ENCODE measurements at places on chromosomes 7 and 10. TPM values are rescaled to one million over a fixed set of nuclear protein-coding genes. Genes with fewer than 3 reads are reported as not detected.

PKD2L1 gene
- not detected for total RNA-seq

SSBP1 gene
- total RNA-seq = 126 TPM

DNA sequence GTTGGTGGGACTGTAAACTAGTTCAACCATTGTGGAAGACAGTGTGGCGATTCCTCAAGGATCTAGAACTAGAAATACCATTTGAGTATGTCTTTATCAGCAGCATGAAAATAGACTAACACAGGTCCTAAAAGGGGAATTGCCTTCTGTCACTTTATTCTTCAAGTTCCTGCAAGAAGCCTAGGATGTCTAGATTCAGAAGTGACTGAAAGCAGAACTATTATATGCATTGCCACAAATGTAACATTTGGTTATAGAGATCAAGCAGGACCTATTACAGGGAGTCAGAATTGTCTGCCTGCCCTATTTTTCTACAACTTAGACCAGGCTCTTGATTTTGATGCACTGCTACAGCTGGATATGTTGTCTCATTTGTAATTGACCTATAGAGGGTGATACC, 364.7 kb downstream of the SORCS1 start:
- DNase-seq = no peak

GIMAP6 gene
- total RNA-seq = 20.3 TPM

THAP5 gene
- 15.5 TPM for total RNA-seq

GRCh38 chr10:34760606-34761005, 54.5 kb downstream of the PARD3 start:
- DNase-seq = no peak

DYNC1I1 gene
- 2.2 TPM for total RNA-seq

- DNase-seq = no peak
Observed at GRCh38 chr7:37081436-37081835, 357.1 kb upstream of the AOAH start.

DNA sequence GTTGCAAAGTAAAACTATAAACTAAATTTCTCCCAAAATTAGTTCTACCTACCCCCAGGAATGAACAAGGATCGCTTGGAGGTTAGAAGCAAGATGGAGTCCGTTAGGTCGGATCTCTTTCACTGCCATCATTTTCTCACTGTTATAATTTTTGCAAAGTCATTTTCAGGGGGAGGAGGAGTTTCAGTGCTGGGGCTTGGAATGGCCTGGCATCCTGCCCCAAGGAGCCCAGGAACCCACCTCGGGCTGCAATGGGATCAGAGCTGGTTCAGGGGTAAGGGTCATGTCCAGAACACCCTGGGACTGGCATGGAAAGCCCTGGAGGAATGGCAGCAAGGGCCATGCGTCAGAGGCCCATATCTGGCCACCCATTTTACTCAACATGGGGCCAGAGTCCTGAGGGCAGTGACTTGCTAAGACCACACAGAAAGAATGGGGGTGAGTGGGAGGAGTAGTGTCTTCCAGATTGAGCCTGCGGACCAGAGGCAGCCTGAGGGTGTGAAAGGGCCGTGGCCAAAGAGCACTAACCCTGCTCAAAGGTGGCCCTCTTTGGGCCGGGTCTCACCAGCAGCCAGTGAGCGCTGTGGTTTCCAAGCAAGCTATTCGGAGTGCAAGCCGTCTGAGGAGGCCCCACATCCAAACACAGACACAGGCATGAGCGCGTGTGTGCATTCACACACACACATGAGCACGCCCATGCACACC, 31.8 kb downstream of the GPRIN2 start:
- no peak for DNase-seq

GRCh38 chr7:30880941-30881340, 30.7 kb upstream of the AQP1 start:
- no peak for DNase-seq

ACHE gene
- 1.5 TPM for total RNA-seq

- no peak for DNase-seq
Observed at GRCh38 chr7:111560773-111561653, 1.3 kb downstream of the IMMP2L start.

TMEM176B gene
- 3.3 TPM for total RNA-seq

DNA sequence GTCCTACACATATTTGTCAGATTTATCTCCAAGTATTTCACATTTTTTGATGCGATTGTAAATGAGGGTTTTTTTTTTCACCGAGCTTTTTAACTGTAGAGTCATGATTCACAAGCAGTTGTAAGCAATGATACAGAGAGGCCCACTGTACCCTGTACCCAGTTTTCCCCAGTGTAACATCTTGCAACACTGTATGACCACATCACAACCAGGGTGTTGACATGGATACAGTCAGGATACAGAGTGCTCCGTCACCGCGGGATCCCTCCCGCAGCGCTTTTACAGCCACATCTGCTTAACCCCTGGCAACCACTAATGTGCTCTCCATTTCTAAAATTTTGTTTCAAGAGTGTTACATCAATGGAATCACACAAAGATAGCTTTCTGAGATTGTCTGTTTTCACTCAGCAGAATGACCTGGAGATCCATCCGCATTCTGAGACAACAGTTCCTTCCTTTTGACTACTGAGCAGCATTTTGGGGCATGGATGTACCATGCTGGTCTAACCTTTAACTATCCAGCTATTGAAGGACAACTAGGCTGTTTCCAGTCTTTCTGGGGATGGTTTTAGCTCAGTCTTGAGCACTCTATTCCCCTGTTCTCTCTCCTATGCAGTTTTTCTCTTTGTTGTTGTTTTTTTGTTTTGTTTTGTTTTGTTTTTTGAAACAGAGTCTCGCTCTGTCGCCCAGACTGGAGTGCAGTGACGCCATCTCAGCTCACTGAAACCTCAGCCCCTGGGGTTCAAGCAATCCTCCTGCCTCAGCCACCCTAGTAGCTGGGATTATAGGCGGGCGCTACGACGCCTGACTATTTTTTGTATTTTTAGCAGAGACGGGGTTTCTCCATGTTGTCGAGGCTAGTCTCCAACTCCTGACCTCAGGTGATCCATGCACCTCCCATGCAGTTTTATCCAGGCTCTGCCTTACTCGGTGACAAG, 25.9 kb downstream of the GPRIN2 start:
- no peak for DNase-seq

DNA sequence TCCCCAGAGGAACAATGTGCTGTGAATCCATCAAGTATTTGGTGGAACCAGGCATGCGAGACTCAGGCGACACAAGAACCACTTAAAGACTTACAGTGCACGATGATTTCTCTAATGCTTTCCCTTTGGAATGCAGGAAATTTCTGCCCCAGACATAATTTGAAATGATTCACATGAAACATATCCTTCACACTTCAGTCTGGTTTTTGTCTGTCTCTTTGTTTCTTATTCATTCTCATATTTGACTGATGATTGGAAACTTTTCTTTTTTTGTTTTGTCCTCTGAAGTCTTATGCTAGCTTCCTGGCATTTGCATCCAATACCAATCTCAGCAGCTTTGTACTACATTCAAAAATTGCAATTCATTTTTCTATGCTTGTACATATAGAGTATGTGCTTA, 502.8 kb downstream of the PHTF2 start:
- no peak for DNase-seq

DNA sequence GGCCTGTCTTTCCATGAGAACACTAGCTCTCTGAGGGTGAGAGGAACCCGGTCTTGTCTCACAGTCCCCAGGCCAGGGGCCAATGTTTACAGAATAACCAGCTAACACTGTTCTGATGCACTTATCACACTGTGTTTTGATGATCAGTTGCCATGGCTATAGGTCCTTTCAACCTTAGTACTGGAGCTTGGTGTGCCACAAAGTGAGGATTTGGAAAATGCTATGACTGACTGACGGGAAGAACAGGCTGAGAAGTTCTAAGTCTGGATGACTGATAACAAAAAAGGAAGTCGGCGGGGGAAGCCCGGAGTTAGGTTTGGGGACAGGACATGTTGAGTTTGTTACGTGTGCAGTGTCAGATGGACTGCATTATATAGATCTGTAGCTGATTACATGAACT, 141.8 kb downstream of the CTTNBP2 start:
- no peak for DNase-seq

GRCh38 chr10:19728376-19728775, 87.9 kb upstream of the PLXDC2 start:
- DNase-seq = no peak

LRRC18 gene
- not detected for total RNA-seq

- no peak for DNase-seq
Observed at GRCh38 chr7:133947458-133948254, 179.5 kb upstream of the LRGUK start.

DNA sequence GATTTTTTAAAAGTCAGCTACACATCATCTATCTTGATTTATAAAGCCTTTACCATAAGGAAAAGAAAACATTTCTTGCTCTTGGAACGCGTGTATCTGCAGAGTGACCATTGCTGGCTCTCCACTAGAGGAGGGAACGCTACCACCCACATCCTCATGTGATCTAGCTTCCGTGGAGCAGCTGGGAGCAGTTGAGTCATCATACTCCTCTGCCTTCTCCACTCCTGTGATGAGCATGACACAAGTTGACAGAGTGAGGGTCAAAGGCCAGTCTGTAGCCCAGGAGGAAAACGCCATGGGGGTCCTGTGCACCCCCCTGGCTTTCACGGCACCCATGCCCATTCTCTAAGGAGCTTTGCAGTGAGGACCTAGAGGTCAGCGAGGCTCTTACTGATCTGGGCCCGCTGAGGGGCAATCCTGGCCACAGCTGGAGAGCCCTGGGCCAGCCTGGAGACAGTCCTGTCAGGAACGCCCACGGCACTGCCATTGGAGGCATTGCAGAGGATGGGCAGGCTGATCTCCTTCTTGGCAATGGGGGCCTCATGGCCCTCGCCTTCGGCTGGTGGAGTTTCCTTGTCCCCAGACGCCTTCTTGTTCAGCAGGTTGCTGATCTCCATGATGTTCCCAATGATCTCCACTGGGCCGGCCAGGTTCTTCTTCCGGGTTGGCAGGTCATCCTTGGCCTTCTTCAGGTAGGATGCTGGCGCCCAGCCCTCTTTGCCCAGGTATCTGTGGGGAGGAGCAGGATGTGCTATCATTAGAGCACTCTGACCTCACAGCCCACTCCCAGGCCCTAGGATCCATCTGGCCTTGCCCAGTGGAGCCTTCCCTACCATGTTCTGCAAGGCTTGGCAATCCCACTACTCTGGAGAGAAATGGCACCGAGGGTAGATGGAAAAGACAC, 119.2 kb downstream of the NEURL1 start:
- DNase-seq = no peak
